NCI-H146 (cell line): ENCODE measurements at places on chromosomes 12 and 14.

GRCh38 chr14:50116966-50117365 lies 594 bp upstream of the VCPKMT start:
- DNase-seq: no peak

GRCh38 chr14:37275963-37276362 lies 78.2 kb downstream of the MIPOL1 start:
- DNase-seq: no peak

DNA sequence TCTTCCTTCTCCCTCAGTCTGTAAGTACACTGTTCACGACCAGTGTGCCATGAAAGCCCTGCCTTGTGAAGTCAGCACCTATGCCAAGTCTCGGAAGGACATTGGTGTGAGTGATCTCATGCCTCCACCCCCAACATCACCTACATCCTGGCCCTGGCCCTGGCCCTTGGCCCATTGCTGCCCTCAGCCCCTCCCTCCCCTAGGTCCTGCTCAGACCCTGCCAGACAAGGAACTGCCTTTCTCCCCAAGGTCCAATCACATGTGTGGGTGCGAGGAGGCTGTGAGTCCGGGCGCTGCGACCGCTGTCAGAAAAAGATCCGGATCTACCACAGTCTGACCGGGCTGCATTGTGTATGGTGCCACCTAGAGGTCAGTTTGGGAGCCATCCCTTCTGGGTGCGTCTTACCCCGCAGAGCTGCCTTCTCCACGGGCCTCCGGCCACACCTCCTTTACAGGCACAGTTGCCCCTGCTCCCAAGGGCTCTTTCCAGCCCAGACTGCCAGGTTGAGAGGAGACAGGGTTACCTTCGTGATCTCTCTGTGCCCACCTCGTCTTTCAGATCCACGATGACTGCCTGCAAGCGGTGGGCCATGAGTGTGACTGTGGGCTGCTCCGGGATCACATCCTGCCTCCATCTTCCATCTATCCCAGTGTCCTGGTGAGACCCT lies 9.2 kb downstream of the DGKA start:
- DNase-seq: peak; percentile 86

DNA sequence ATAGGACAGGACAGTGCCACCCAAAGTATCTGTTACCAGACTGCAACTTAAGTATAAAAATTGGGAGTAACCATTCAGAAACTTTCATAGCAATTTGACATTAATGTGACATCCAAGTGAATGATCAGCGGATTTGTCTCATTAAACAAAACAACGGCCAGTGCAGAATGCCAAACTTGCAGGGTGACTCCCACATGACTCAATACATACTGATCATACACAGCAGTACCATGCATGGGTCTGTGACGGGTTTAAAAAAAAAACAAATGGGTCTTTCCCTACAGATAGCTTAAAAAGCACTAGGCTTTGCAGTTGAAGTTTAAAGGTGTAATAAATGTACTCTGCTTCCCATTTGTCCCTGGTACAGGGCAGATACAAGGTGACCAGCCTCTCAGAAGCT lies 116.6 kb downstream of the SLC35F4 start:
- DNase-seq: no peak

DNA sequence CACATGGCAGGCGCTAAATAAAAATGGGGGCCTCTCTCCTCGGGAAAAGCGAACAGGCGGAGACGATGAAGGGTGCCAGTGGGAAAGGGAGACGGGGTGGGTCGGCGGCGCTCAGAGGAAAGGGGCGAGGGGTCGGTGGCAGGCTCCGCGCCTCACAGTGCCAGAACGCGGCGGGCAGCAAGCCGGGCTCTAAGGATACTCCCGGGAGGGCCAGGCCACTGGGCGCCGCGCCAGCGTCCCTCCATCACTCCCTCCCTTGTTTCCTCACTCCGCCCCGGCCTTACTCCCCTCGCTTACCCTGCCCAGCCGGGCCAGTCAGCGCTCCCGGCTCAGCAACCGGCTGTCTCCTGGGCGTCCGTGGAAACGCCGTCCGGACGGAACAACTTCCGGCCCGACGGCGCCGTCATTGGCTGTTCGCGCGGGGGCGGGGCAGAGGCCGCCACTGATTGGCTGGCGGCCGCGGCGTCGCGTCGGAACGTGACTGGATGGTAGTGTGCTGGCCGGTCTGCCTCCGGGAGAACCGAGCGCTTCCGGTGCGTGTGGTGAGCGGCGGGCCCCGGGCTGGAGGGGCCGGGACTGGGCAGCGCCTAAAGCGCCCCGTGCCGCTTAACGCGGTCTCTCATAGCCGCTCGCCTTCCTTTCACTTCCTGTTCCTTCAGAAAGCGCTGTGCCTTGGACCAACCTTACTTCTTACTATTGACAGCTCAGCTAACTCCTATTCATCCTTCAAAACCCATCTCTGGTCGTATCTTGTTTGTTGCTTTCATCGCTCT lies 53.0 kb downstream of the SLC25A47 start:
- peak; percentile 90 for DNase-seq

DNA sequence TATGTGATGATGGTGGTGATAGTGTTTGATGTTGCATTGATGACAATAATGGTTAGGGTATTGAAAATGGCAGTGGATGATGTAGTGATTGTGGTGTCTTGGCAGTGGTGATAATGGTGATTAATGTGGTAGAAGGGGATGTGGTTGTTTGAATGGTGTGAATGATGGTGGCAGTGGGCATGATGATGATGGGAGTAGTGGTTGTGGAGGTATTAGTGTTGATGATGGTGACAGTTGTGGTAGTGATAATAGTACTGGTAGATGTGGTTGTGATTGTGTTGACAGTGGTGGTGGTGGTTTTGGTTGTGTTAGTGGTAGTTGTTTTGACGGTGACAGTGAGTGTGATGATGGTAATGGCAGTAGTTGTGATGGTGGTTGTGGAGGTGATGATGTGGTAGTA lies 1049.0 kb downstream of the VRK1 start:
- no peak for DNase-seq

DNA sequence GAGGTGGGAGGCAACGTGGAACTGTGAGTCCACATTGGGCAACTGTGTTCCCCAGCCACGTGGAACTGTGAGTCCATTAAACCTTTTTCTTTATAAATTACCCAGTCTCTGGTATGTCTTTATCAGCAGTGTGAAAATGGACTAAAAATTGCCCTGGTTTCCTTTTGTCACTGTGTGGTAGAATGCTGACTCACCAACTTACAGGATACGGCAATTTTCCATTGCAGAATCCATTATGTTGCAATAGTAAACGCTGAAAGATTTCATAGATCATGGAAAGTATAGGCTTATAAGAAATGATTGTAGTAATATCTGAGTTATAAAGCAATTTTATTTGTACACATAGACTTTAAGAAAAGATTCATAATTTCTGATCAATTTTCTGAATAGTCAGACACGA lies 93.0 kb downstream of the GTF2A1 start:
- DNase-seq: no peak

DNA sequence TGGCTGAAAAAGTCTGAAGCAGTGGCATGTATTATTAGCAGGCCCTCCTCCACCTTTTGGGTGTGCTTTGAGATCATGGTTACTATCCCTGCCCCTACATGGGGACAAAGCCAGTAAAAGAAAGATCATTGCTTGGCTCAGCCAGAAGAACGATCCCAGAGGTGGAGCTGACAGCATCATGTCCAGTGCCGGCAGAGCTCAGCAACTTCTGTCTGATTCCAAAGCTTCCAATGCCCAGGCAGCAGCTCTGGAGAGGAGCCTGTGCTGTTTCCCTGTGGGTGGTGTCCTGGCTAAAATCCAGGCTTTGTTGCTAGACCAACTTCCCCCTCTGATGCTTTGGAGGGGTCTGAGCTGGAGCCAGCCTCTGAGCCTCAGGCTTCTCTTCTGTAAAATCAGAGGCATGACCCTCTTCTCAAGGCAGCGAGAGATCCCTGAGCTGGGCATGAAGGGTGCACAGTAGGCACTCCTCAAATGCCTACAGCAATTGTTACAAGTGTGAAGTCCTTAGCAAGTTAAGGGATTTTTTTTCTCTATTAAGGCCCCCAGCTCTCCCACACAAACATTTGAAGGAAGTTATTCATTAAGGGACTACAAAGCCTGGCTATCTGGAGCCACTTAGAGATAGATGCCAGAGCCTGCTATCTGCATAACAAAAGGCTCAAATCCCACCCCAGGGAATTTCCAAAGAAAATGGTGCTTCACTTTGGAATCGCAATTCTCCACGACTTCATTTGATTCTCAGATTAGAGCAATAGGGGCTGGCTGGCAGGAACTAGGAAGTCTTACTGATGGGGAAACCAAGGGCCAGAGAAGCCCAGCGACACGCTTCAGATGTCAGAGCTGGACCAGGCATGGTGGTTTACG lies 10.9 kb upstream of the GSC start:
- DNase-seq: no peak

- DNase-seq: no peak
Observed at GRCh38 chr14:48536318-48536717, 860.9 kb upstream of the MDGA2 start.

GRCh38 chr14:96217376-96217913 lies 12.8 kb downstream of the BDKRB2 start:
- no peak for DNase-seq

- no peak for DNase-seq
Observed at GRCh38 chr14:100535287-100536120, 51.7 kb downstream of the BEGAIN start.

- no peak for DNase-seq
Observed at GRCh38 chr12:94674835-94675234, 24.5 kb upstream of the TMCC3 start.

- no peak for DNase-seq
Observed at GRCh38 chr12:103313894-103314293, 181.9 kb downstream of the C12orf42 start.
